ENCODE measurements at places on chromosomes 13 and 19. TPM values are rescaled to one million over a fixed set of nuclear protein-coding genes. Genes with fewer than 3 reads are reported as not detected.

DNA sequence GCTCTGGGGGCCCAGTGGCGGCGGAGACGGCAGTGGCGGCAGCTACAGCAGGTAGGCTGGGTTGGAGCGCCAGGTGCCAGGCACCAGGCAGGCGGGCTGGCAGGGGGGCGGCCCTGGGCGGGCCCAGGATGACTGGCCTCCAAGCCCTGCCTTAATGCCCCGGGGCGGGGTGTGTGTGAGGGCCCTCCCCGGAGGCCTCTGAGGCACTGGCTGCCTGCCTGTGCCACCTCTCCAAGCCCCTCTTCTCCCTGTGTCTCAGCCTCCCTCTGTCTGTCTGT lies at the start of gene KLK11:
TSS of gene KLK11 (minus strand) at position 63 of the 278 bp plus-strand sequence. CDS start 985 bp downstream, outside the sequence.
- H3K36me3 ChIP-seq, result no peaks in the 10 kb centered on the region
- H3K27ac ChIP-seq, result no peak within 1 kb of the TSS
- H3K4me1 ChIP-seq, result peaks cover 11% of the 10 kb centered on the region
- DNase-seq, result no peak
- no peak within 1 kb of the TSS for H3K4me3 ChIP-seq
- H3K27me3 ChIP-seq, result peaks cover 31% of the 10 kb centered on the region

GRCh38 chr13:109131698-109132257 lies 502.4 kb downstream of the MYO16 start:
- H3K4me3 ChIP-seq, result no peak overlapping the region
- H3K4me1 ChIP-seq, result no peaks in the 10 kb centered on the region
- no peaks in the 10 kb centered on the region for H3K36me3 ChIP-seq
- H3K27ac ChIP-seq, result no peak overlapping the region

Gene SIRT2
- total RNA-seq, result 33.4 TPM

- no peaks in the 10 kb centered on the region for H3K36me3 ChIP-seq
- H3K27ac ChIP-seq, result no peak overlapping the region
- peaks cover 81% of the 10 kb centered on the region for H3K27me3 ChIP-seq
- H3K4me3 ChIP-seq, result peak overlapping the region; percentile 60
- DNase-seq, result no peak
Observed at GRCh38 chr19:29528946-29529645, 3.3 kb downstream of the VSTM2B start.

GRCh38 chr19:46975011-46975924 lies 44.4 kb upstream of the NPAS1 start:
- no peaks in the 10 kb centered on the region for H3K36me3 ChIP-seq
- H3K27me3 ChIP-seq, result no peaks in the 10 kb centered on the region
- DNase-seq, result no peak
- H3K4me3 ChIP-seq, result no peak overlapping the region

DNA sequence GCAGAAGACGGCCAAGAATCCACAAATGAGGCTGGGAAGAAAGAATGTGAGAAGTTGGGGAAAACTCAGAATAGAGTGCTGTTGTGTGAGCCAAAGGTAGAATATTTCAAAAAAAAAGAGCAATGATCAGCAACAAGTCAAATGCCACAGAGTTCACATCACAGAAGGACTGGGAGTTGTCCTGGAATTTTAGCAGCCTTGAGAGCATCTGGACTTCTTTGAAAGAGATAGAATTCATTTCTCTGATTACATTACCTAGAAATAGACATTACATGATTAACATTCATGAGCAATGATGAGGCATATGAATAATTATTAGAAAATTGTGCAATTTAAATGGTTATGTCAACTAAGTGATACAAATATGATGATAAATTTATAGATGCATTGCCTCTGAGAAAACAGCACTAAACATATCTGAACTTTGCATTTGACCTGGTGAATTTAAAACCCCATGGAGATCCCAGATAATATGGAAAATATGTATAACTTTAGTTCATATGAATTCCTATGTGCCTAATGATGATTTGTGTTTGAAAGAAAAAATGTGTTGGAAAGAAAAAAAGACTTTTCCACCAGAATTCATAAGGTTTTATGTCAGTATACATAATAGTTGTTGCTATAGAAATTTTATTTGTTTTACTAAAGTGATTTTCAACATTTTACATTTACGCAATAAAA lies 186.2 kb downstream of the POSTN start:
- DNase-seq, result no peak
- no peak overlapping the region for H3K4me3 ChIP-seq

Gene RASAL3
- total RNA-seq, result not detected

DNA sequence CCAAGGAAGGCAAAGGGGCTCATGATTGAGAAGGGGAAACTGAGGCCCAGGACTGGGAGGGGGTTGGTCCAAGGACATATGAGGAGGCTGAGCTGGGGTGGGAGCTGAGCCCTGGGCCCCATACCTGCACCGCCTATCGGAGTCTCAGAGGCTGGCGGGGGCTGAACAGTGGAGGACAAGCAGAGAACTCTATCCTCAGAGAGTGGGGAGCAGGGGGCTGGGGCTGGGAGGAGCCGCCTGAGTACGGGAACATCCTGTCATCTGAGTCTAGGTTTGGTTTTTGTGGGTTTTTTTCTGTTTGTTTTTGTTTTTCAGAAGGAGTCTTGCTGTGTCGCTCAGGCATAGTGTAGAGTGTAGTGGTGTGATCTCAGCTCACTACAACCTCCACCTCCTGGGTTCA lies 6.2 kb downstream of the ARRDC2 start:
- no peak overlapping the region for H3K4me3 ChIP-seq
- no peaks in the 10 kb centered on the region for H3K27me3 ChIP-seq
- no peak overlapping the region for H3K27ac ChIP-seq
- no peak for DNase-seq

DNA sequence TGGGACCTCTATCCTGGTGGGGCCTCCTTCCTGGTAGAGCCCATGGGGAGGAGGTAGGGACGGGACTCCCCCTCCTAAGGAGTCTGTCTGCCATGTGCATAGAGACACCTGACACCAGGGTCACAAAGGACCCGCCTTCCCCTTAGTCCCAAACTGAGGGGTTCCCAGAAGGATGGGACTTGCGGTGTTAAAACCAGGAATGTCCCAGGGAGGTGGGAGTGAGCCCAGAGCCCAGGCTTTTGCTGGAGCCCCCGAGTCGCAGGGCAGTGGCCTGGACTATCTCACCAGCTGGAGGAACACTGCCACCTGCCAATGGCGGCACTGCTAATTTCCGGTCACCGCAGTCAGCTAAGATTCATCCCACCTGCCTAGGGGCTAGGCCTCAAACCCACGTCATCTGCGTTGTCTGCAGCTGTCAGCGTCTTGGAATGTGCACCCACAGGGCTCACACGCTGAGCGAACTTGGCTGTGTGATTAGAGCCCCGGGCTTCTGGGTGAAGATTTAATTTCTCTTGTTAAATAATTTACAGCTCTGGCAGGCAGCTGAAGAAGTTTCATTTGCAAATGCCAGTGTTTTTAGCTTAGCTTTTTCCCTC lies 31.9 kb upstream of the ATP11A start:
- no peaks in the 10 kb centered on the region for H3K36me3 ChIP-seq
- H3K4me1 ChIP-seq, result peaks cover 5% of the 10 kb centered on the region
- H3K27ac ChIP-seq, result peak overlapping the region; percentile 11
- H3K4me3 ChIP-seq, result no peak overlapping the region
- peaks cover 2% of the 10 kb centered on the region for H3K27me3 ChIP-seq

Gene GJB2
- 2.4 TPM for total RNA-seq

- H3K36me3 ChIP-seq, result no peaks in the 10 kb centered on the region
- peaks cover 9% of the 10 kb centered on the region for H3K4me1 ChIP-seq
- H3K27ac ChIP-seq, result peak overlapping the region; percentile 46
Observed at GRCh38 chr19:47239610-47240296, 8.8 kb upstream of the BBC3 start.

DNA sequence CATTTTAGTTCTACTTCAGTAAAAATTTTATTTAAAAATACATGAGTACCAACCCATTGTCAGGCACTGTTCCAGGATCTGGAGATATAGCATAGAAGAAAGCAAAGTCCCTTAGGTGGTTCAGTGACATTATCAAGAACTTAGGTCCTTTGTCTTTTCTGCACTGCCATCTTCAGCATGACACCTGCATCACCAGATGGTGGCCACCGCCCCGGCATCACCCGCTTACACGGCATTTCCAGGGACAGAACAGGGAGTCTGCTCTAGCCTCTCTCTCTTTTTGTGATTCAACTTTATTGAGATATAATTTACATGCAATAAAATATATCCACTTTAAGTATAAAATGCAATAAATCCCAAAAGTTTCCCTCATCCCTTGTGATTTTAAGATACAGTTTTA lies 23.5 kb downstream of the DYRK1B start:
- no peaks in the 10 kb centered on the region for H3K4me1 ChIP-seq
- peaks cover 6% of the 10 kb centered on the region for H3K27me3 ChIP-seq
- H3K27ac ChIP-seq, result no peak overlapping the region
- H3K4me3 ChIP-seq, result no peak overlapping the region
- DNase-seq, result no peak

- peak within 1 kb of the TSS; percentile 81 for H3K27ac ChIP-seq
- no peak for DNase-seq
- peaks cover 54% of the 10 kb centered on the region for H3K27me3 ChIP-seq
- H3K36me3 ChIP-seq, result peaks cover 4% of the 10 kb centered on the region
Observed at GRCh38 chr19:45498411-45499195, at the start of gene PPM1N. TSS of gene PPM1N (plus strand) at chr19:45498443. CDS start at chr19:45498473, 30 bp downstream.

DNA sequence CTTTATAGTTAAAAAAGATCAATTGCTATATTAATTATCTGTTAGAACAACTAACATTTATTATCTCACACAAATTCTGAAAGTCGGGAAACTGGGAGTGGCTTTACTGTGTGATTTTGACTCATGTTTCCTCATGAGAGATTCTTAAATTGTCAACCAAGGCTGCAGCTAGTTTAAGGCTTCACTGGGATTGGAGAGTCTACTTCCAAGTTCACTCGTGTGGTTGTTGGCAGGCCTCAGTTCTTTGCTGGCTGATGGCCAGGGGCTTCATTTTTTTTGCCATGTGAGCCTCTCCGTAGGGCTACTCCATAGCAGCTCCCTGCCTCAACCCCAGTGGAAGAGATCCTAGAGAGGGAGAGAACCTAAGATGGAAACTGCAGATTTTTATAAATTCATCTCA lies 24.5 kb upstream of the LPAR6 start:
- H3K27ac ChIP-seq, result no peak overlapping the region
- H3K4me1 ChIP-seq, result peaks cover 14% of the 10 kb centered on the region
- H3K27me3 ChIP-seq, result no peaks in the 10 kb centered on the region
- DNase-seq, result no peak
- H3K36me3 ChIP-seq, result peaks cover 3% of the 10 kb centered on the region
